Right renal pelvis (tissue), 4 donors: ENCODE measurements at places on chromosomes 11 and 22. TPM values are rescaled to one million over a fixed set of nuclear protein-coding genes. Genes with fewer than 3 reads are reported as not detected.

GRCh38 chr11:24070435-24070834, 426.4 kb upstream of the LUZP2 start:
- DNase-seq = no peak

- DNase-seq = no peak
These were observed 224.5 kb upstream of the DDI1 start for GRCh38 chr11:103811870-103812455.

- DNase-seq = no peak
These were observed 802 bp upstream of the PIM3 start for GRCh38 chr22:49959782-49960158.

GRCh38 chr11:60864856-60865513, 2.4 kb upstream of the ZP1 start:
- no peak for DNase-seq

DNA sequence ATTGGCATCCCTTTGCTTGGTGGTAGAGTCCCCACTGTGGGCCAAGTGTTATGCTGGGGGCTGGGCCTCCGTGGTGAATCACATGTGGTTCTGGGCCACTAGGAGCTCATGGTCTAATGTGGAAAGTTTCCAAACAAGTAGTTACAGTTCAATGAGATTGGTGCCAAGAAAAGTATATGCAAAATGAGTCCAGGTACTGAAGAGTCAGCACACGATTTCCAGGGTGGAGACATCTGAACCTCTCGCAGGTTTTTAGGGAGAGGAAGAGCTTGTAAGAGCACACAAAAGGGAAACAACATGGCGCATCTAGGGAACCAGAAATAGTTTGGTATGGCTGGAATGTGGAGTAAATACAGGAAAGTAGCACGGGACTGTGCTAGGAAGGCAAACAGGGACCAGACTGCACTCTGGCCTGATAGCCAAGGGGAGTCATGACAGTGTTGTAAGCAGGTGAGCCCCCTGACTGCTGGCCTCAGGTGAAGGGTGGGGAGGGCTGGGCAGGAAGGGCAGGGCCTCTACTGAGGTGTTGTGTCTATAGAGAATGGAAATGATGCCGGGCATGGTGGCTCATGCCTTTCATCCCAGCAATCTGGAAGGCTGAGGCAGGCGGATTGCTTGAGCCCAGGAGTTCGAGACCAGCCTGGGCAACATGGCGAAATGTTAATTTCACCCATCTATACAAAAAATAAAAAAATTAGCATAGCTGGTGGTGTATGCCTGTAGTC, 12.6 kb downstream of the POLR2F start:
- DNase-seq = no peak

DNA sequence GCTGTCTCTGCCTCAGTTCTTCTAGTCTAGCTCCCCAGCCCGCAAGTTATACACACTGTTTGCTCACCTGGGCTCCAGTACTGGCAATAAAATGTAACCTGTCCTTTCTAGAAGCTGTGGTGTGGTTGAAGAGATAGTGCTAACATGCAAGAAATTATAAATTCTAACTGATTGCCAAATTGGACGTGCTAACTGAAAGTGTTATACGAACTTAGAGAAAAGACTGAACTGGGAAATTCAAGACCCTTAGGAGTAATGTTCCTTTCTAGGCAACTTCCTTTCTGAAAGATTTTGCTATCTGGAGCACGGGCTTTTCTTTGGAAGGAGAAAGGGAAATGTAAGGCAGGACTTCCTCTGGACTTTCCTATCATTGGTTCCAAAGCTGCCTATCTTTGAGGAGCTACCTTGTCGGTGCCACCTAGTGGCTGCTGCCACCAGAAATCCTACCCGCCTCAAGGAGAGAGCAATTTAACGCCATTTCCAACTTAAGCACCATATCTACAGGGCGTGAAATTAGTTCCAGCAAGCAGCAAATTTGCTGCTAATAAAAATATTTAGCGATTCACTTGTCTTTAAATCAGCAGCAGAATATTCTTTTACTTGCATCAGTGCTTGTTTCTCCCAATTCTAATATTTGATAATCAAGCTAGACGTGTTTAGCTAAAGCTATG, 12.7 kb upstream of the TMEM218 start:
- DNase-seq = no peak

DNA sequence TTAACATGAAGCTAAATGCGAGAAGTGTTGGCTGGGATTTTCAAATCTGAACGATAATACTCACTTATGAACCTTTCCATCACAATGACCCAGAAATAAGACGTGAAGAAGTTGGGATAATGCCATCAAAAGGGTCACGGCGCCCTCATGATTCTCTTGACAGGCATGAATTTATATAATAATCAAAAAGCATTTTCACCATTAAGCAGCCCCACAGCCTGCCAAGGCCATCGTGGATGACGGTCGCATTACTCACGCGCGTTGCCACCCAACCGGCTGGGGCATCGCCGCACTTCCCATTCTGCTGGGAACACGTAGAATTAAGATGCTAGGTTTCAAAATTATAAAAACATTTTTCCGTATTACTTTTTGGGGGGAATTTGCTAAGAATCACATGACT, 18.9 kb upstream of the GAL start:
- no peak for DNase-seq

DNA sequence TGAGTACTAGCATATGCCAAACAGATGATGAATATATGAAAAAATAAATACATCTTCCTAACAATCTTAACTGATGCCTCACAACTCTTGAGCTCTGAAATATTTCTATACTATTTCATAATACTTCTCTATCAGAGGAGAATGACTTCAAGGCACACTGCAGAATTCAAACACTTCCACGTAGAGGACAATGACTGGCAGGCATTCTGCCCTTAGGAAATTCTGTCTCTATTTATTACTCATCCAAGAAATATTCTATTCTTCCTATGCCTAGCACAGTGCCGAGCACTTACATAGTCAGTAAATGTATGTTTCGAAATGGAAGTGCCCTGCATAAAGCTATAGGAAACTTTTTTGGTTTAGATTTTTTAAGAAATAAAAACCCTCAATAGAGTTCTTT, 809.1 kb downstream of the DLG2 start:
- DNase-seq = no peak

DNA sequence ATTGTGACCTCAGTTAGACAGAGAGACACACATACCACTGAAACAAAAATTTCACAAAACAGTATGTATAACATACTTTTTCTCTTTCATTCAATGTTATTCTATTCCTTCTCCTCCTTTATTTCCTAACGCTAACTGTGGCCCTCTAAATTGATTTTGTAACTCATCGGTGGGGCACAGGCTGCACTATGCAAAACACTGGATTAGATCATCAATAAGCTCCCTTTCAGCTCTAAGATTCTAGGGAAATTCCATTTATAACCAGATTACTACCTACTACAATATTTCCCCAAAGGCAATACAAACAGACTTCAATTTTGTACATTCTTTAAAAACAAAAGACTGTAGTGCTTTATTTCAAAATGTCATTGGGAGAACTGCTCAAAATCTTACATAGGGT, 6.1 kb downstream of the FJX1 start:
- no peak for DNase-seq

GRCh38 chr22:44200451-44200850, 19.7 kb downstream of the PARVG start:
- no peak for DNase-seq

- no peak for DNase-seq
These were observed 16.2 kb upstream of the EIF4G2 start for GRCh38 chr11:10824888-10825287.

DNA sequence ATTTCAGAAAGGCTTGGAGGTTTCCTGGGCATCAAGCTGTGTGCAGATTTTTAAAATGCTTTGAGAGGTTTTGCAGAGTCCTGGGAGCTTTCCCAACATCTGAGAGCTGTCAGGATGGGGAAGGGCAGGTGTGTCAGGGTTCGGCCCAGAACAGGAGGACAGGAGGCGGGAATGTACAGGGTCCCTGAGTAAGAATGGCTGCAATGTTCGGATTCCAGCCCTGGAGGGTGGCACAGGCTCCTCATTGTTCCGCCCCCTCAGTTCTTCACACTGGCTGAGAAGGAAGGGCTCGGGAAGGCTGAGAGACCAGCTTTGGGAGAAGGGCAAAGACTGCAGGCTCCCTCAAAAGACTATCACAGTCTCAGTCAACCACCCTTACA, 5.1 kb upstream of the SEPTIN3 start:
- DNase-seq = no peak

DNA sequence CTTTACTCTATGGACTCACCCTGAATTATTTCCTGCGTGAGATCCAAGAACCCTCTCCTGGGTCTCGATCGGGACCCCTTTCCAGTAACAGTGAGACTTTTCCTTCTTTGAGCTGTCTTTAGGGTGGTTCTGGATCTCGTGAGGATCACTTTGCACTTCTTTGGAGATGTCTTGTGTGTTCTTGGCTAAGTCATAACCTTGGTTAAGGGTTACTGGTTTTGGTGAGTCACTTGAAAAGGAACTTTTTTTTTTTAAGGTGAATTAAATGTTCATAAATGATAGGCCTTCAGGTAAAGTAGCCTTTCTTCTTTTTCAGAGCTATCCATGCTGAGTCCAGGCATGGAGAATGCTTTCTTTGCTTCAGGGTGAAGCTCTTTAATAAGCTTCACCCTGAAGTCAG, 19.4 kb upstream of the GSTP1 start:
- DNase-seq = no peak

DNA sequence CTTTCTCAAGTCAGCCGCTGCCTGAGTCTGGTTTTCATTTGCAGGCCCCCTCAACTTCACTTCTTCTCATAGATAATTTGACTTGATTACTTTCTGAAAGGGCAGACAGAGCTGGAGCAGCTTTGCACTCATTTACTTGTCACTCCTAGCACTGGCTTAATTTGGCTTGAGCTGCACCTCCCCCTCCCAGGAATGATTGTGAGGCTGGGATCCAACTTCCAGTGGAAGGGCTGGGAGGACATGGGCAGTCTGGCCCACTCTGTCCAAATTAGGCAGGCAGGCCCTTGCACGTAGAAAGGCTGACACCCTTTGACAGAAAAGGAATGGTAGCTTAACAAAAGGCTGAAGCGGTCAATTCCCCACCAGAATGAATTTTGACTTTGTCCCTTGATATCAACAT, 453.9 kb downstream of the ETS1 start:
- no peak for DNase-seq

DNA sequence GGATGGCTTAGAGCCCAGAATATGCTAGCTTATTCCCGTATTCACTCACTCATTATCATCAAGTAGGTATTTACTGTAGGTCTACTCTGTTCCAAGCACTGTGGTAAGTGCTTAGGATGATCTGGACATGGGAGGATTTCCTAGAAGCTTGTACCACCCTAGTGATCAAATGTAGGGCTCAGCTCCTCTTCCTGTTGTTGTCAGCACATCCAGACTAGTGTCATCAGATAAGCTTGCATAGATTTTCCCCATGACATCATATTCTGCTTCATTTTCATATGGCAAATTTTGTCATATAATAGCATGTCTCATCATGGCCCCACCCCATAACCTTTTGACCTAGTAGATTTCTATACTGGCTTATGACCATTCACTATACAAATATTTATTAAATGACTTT, 19.3 kb upstream of the NUCB2 start:
- no peak for DNase-seq

- no peak for DNase-seq
These were observed 1.2 kb downstream of the ROM1 start for GRCh38 chr11:62614275-62614674.

DNA sequence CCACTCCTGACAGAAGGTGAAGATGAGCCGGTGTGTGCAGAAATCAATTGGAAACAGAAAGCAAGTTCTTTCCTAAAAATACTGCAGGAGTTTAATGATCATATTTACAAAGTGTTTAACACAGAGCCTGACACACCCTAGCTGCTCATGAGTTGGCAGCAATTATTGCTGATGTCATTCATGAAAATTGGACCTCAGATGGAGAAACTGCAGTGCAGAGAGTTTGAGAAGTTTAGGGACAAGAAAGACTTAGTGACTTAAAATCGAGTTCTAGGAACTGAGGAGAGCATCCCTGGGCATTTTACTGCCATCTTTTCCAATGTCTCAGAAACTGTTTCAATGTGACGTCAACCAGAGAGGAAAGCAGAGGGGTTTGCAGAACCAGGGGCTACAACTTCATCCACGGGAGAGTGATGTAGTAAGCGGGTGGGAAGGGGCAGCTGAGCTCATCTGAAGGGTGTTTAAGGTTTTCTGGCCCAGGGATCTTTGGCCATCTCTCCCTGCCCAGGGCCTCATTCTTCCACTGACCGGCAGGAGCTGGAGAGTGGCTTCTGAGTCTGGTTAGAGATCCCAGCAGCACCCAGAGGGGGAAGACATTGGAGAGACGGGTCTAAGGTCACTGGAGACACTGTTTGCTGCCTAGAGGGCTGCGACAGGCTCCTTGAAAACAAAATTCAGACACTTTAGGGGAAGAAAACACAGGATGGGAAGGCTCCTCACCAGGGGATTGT, 21.1 kb upstream of the IGLL5 start:
- DNase-seq = no peak

GRCh38 chr22:36331306-36331911, 56.4 kb downstream of the MYH9 start:
- DNase-seq = no peak

GRCh38 chr11:109885006-109885405, 208.2 kb upstream of the ZC3H12C start:
- no peak for DNase-seq

GRCh38 chr11:11070976-11071375, 213.1 kb upstream of the ZBED5 start:
- no peak for DNase-seq

GRCh38 chr11:5004424-5005274, 10.0 kb downstream of the OR51L1 start:
- peak; percentile 44 for DNase-seq

DNA sequence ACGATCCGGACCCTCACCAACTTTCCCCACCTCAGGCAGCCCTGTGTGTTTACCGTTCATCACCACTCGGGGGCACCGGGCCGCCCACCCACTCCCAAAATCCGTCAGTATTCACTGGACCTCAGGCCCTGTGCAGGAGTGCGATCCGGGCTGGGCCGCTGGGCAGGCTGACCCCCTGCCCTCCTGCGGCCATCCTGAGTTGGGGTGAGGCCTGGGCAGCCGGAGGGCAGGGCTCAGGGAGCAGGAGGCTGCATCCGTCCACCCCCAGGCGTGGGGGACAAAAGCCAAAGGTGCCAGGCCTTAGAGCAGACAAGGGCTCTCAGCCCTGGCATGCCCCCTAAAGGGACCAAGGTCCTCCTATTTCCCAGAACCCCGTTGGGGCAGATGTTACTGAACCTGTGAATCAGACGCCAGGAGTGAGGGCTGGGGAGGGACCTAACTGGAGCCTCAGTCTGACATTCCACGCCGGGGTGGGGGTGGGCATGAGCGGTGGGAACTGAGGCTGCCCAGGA, 16.8 kb upstream of the TMEM191C start:
- DNase-seq = no peak

- DNase-seq = no peak
These were observed 47.1 kb downstream of the ASCL2 start for GRCh38 chr11:2223153-2223794.

Gene IGLL1
- 0.97 TPM for polyA plus RNA-seq

Gene POU2F3
- polyA plus RNA-seq = 0.60 TPM

Gene P2RX6
- polyA plus RNA-seq = 1.8 TPM

Gene MS4A3
- 0.61 TPM for polyA plus RNA-seq

Gene PES1
- polyA plus RNA-seq = 74.7 TPM

Gene PRG3
- 0.94 TPM for polyA plus RNA-seq

Gene OR4C13
- not detected for polyA plus RNA-seq

Gene SCGB1C1
- polyA plus RNA-seq = not detected

Gene DDI1
- not detected for polyA plus RNA-seq

Gene TMPRSS5
- polyA plus RNA-seq = 0.96 TPM
